ENCODE measurements at places on chromosomes 5 and 9. TPM values are rescaled to one million over a fixed set of nuclear protein-coding genes. Genes with fewer than 3 reads are reported as not detected.

DNA sequence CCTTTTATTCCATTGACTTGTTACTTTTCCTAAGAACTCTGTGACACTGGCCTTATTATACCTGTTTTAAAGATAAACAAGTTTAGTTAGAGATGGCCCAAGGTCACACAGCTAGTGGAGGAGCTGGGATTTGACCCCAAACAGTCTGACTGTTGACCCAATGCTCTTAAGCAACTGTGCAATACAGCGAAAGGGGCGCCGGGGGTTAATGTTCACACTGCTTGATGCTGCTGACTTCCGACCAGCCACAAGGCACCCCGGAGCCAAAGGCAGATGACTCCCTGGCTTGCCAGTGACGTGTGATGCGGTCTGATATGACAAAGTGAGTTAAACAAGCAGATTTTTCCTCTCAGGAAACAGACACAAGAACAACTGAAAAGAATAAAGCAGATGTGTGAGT, 23.9 kb downstream of the PIK3R1 start:
- DNase-seq, result peak; percentile 87

CYLC2 gene
- not detected for total RNA-seq

DNA sequence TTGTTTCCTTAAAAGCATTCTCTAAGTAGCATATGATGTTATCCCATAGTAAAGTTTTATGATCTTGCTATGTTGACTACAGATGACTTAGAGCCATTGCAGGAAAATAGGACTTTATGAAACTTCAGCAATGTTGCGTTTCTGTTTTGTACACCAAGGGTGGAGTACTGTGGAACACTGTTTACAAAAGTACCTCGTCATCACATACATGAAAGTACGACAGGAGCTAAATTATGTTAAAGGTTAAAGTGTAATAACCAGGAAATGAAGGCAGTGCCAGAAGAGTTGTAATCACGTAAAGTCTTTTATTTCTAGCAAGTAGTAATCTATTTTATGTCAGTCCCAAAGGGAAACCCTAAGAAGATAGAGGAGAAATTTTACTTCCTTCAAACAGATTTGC, 50.9 kb downstream of the C9orf85 start:
- no peak for DNase-seq

GRCh38 chr5:123119334-123119986, 30.4 kb downstream of the PRDM6 start:
- no peak for DNase-seq

RAB3C gene
- total RNA-seq, result not detected

DNA sequence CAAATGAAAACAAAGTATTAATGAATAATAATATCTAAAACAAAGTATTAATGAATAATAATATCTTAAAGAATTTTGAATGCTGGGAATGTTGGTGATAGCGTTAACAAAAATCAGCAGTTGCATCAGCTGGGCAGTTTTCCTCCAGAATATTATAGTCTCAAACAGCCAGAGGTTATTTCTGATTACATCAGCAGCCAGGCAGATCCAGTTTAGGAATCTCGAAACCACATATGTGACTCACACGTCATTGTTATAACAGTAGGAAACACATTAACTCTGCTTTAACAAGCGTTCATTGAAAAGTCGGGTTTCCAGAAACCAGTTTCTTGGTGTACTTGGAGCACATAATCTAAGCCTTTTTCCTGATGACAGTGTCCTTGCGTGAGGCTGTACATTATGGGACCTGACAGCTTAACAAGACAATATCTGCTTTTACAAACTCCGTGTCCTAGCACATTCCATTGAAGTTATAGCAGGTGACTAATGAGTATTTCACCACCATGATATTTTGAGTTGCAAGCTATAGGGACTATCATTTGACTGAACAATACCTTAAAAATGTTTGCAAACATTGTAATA, 559.5 kb upstream of the KLF4 start:
- no peak for DNase-seq

DNA sequence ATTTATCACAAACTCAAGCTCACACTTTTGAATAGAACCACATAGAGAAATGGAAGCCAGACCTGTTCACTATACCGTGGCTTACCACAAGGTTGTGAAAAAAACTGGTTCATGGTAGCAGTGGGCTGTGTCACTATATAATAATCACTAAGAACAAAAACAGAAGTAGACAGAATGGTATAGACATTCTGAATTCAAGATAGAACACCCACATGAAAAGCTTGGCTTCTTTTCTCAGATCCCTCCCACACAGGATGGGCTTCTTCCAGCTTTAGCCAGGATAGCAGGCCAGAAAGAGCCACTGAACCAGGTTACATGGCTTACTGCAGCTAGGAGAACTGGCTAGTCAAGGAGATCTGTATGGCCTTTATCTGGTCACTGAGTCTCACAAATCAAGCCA, 6.1 kb upstream of the NRG2 start:
- no peak for DNase-seq

RUFY1 gene
- 40.4 TPM for total RNA-seq

DNA sequence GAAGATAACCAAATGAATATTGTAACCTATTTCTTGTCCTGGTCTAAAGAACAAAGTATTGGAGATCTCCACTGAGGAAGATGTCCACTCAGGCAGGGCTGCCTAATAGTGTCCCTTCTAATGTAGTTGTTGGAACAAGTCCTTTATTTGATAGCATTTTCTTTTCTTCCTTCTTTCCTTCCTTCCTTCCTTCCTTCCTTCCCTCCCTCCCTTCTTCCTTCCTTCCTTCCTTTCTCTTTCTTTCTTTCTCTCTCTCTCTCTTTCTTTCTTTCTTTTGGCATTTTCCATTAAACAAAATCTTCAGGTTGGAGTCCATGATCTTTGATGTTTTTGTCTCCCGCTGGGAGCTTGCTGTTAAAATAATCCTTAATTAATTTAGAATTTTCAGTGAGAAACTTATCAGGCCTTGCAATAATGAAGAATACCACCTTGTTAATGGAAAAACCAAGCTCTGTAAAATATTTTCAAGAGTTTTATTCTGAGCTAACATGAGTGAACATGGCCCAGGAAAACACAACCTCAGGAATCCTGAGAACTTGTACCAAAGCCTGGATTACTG, 43.5 kb upstream of the TENT2 start:
- DNase-seq, result no peak

DNA sequence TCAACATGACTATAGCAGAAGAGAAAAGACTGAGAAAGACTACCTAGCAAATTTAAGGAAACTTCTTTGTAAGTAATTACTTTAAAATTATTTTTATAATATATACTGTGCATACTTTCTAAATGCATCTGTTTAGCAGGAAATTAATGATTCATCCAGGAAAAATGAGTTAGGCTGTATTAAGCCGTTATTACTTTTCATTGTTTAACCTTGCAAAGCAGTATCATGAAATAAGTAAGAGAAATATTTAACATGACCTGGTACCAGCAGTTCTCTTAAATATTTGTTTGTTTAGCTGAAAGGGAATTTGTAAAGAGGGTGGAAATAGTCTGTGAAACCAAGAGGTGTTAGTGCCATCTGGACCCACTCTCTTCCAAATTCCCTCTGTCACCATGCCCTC, 175.0 kb downstream of the GNAQ start:
- no peak for DNase-seq

- DNase-seq, result peak; percentile 11
Observed at GRCh38 chr9:69671879-69672595, at the start of gene APBA1. TSS of gene APBA1 (minus strand) at chr9:69672371.

GRCh38 chr5:135319928-135320606, 79.0 kb downstream of the MACROH2A1 start:
- DNase-seq, result no peak

DNA sequence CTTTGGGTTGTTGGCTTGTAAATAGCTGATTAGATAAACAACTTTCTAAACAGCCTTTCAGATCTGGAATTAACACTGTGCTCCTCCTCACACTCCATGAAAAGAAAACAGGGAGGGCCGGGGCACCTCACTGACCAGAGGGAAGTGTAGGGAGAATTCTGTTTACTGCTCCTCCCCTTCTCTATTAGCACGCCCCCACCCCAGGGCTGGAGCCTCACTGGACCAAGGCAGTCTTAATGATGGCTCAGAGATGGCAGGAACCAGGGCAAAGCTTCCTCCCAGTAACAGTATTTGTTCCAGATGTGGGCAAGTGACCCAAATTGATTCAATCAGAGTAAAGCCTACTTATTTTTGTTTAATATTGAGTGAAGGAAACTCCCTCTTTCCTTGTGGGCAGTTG, 256.6 kb downstream of the MSX2 start:
- DNase-seq, result no peak

- DNase-seq, result no peak
Observed at GRCh38 chr5:96517295-96517694, 84.2 kb upstream of the PCSK1 start.

GFI1B gene
- total RNA-seq, result not detected

GRCh38 chr9:35161713-35162604, at the start of gene UNC13B:
TSS of gene UNC13B (plus strand) at chr9:35162009. CDS start at chr9:35162284, 275 bp downstream.
- DNase-seq, result peak; percentile 59

- DNase-seq, result no peak
Observed at GRCh38 chr5:160742446-160742845, 109.6 kb downstream of the ATP10B start.

TMEM8B gene
- total RNA-seq, result 2.1 TPM

GRCh38 chr5:25500635-25501034, 855.9 kb upstream of the CDH10 start:
- DNase-seq, result no peak

GRCh38 chr9:18382243-18382642, 91.7 kb upstream of the ADAMTSL1 start:
- DNase-seq, result no peak

SOX30 gene
- 0.09 TPM for total RNA-seq

GRCh38 chr5:143418140-143418866, 14.8 kb upstream of the NR3C1 start:
- no peak for DNase-seq

DNA sequence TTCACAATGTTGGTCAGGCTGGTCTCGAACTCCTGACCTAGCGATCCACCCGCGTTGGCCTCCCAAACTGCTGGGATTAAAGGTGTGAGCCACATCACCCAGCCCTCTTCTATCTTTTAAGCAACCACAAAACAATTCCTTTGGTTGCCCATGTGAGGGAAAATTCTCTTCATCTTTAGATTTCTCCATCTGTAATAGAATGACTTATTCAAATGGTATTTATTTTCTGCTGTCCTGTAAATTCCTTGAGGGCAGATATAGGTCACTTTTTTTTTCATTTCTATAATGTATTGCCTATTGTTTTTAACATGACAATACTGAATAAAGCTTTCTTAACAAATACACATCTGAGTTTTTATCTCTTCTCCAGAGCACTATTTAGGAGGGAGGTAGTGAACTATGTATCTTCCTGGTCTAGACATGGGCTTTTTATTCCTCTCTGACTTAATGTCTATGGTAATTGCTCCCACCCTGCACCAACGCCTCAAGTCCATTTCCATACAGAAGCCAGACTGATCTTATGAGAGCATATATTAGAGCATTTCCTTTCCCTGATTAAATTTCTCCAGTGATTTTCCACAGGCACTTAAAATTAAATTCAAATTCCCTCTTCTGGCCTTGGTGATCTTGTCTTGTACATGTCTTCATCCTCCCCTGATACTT, 595.6 kb downstream of the CAAP1 start:
- no peak for DNase-seq

TARS1 gene
- total RNA-seq, result 236 TPM

- no peak for DNase-seq
Observed at GRCh38 chr5:139642213-139642612, 5.9 kb upstream of the CXXC5 start.

Data from CD8-positive, alpha-beta memory T cell (primary cell).